ENCODE measurements at places on chromosomes 7 and 10. TPM values are rescaled to one million over a fixed set of nuclear protein-coding genes. Genes with fewer than 3 reads are reported as not detected.

Gene FZD8
- 0.42 TPM for total RNA-seq

Gene INPP5A
- total RNA-seq: 15.7 TPM

Gene HMX3
- not detected for total RNA-seq

Gene HTRA1
- 0.26 TPM for total RNA-seq

Gene RAMP3
- not detected for total RNA-seq

Gene CLCN1
- 0.08 TPM for total RNA-seq

Data from activated naive CD8-positive, alpha-beta T cell treated with anti-CD3 and anti-CD28 coated beads, Interleukin-2, amount 10 ng/mL, durations not matched to agents 7 days and 5 days (primary cell).